ENCODE measurements at places on chromosomes 6 and 20. TPM values are rescaled to one million over a fixed set of nuclear protein-coding genes. Genes with fewer than 3 reads are reported as not detected.

Gene KHDC1L
- 0.56 TPM for total RNA-seq

Gene GMDS
- 36.7 TPM for total RNA-seq

Gene BTN1A1
- 0.11 TPM for total RNA-seq

Gene APMAP
- 77.4 TPM for total RNA-seq

Gene ADAM33
- total RNA-seq, result 91.1 TPM

Gene ANKRD6
- total RNA-seq, result 43.5 TPM

Gene SLC52A3
- 0.25 TPM for total RNA-seq
